ENCODE measurements at places on chromosomes 4 and X.
A peak's percentile ranks its signal among the peaks of the same experiment; 100 is the strongest.

DNA sequence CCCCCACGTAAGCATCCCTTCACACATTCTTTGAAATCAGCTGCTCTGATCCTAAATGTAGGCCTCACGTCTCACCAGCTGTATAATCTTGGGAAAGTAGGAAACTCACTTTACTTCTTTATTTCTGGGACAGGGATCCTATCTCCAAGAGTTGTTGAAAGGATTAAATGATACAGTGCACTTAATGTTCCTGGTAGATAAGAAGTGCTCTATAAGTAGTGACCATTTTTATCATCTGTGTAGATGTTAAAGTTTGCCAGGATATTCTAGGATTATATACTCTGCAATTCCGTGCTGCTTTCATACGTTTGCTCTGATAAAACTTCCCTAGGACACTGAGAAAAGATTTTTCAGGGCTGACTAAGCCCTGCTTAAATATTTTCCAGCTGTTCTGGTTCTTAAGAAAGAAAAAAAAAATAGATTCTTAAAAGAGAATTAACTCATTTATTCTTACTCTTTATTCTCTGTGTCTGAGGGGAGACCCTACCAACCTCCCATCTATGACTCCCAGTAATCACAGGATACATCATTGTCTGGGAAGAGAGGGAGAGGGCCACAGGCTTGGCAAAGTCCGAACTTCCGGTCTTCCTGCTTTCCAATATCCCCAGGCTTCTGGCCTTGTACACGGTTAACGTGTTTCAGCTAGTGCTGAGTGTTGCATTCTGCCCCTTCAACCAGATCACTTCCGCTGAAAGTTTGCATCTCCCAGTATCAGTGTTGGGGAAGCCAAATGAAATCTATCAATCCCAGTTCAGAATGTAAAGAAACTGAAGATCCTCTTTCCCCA is 269.2 kb downstream of the TRIML1 start:
- DNase-seq: no peak

- DNase-seq: no peak
Observed at GRCh38 chr4:36432586-36432985, 151.2 kb downstream of the DTHD1 start.

DNA sequence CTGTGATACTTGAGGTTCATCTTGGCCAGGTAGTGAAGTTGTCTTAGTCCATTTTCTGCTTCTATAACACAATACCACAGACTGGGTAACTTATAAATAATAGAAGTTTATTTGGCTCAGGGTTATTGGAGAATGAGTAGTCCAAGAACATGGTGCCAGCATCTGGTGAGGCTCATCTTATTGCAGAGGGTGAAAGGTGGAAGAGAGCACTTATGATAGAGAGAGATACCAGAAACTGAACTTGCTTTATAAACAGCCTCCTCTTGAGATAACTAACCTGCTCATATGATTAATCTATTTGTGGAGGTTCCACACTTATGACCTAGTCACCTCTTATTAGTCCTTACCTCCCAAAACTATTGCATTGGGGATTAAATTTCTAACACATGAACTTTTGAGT is 1.6 kb downstream of the C4orf51 start:
- DNase-seq: no peak

DNA sequence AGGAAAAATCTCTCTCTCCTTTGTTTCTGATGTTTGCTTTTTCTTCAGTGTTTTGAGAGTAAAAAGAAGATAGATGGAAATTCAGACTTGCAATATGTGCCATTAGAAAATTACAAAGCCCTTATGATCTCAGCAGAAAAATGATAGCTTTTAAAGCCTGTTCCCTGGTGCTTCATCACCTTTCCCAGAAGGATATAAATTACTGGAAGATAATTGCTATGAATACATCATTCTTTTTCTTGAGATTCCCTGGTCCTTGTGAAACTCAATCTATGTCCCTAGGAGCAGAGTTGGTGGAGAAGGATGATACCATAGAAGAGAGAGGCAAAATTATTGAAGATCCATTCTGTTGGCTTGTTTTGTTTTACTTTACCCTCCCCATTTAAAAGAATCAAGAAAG is 86.5 kb downstream of the GLRA3 start:
- DNase-seq: no peak

DNA sequence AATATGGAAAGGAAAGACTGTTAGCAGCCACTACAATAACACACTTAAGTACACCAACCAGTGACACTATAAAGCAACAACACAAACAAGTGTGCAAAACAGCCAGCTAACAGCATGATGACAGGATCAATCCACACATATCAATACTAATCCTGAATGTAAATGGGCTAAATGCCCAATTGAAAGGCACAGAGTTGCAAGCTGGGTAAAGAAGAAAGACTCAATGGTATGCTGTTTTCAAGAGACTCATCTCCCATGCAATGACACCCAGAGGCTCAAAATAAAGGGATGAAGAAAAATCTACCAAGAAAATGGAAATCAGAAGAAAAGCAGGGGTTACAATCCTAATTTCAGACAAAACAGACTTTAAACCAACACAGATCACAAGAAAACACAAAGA is 94.2 kb upstream of the ENPEP start:
- no peak for DNase-seq

GRCh38 chr4:138910195-138910913 is 105.2 kb upstream of the NOCT start:
- no peak for DNase-seq

- DNase-seq: no peak
Observed at GRCh38 chr4:77037736-77038135, 38.1 kb downstream of the CCNI start.

GRCh38 chr4:183173580-183174526 is 74.8 kb downstream of the WWC2 start:
- no peak for DNase-seq

GRCh38 chrX:25721564-25721963 is 416.6 kb upstream of the MAGEB18 start:
- no peak for DNase-seq

DNA sequence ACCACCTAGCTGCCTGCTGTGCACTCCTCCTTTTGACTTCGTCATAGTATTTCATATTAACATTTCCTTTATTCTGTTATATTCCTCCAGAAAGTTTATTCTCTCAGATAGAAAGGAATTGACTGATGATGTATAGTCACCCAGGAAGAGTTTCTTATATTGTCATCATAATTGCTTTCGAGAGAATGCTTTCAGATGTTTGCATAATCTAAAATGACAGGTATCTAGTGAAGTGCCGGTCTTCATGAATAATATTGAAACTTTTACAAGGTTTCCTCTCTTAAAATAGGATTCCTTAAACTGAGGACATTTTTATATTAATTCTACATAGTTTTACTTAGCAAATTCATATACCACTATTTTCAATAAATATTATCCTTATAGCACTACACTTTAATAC is 10.1 kb downstream of the SEC24D start:
- no peak for DNase-seq

DNA sequence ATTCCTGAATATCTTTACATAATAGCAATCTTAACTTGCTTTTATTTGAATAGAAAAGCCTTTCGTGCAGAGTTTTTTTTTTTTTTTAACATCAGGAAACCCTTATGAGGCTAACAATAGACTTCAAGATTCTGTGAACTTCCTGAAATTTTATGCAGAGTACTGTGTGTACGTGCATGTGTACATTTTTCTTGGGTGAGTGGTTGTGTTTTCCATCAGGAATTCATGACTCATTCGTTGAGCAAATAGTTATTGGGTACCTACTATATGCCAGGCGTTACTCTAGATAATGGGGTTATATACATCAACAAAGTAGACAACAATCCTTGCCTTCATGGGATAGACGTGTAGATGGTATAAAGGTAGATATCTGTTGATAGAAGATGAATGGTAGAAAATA is 59.1 kb downstream of the MRPL1 start:
- no peak for DNase-seq

- no peak for DNase-seq
Observed at GRCh38 chr4:147528054-147528453, 47.2 kb downstream of the EDNRA start.

DNA sequence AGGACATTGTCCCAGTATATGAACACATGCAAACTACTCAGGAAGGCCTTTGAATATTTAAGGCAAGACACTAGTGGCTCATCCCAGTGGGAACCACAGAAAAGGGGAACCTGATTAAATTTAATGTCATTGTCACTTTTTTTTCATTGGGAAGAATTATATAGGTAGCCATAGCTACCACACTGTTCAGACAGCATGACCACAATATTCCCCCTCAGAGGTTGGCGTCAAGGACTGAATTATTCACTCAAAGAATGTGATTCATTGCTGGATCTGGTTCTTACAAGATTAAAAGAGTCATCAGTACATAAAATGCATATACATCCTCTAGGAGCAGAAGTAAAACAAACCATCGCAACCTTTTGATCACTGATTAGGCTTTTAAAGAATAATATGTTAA is 92.0 kb upstream of the SMARCAD1 start:
- no peak for DNase-seq

GRCh38 chr4:40193016-40193571 is 3.7 kb upstream of the RHOH start:
- no peak for DNase-seq

DNA sequence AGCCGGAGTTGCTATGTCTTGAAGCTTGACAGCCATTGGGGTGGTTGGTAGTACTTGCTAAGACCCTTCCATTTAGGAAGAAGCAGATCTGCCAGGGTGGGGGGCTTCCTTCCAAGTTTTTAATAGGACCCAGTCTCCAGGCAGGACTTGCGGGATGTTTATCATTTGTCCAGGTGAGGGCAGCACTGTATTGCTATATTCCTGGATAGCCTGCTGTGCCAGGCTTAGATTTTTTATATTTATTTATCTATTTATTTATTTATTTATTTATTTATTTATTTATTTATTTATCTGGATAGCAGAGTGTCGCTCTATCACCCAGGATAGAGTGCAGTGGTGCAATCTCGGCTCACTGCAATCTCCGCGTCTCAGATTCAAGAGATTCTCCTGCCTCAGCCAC is 87.4 kb upstream of the CT45A1 start:
- DNase-seq: no peak

DNA sequence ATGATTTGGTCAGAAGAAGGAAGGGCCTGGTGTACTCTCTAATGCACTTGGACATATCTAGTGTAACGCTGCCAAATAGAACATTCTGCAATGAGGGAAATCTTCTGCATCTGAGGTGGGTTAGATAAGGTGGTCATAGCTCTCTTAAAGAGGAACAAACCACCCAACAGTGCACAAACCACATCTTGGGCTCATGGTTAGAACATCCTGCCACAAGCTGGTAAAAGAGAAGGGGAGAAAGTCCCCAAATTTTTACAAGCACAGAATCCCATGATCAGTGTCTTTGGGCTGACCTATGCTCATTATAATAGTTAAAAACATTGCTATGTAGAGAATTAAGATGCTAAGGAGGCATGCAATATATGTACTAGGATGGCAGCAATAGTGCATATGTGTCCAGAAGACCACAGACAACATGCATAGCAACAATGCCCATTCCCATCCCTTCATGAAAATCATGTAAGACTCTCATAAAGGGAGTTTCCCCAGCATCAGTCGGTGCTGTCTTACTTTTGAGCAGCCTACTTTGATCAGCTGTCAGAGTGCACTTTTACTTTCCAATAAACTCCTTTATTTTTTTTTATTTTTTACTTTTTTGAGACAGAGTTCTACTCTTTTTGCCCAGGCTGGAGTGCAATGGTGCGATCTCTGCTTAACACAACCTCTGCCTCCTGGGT is 99.7 kb upstream of the SLC7A11 start:
- DNase-seq: no peak

DNA sequence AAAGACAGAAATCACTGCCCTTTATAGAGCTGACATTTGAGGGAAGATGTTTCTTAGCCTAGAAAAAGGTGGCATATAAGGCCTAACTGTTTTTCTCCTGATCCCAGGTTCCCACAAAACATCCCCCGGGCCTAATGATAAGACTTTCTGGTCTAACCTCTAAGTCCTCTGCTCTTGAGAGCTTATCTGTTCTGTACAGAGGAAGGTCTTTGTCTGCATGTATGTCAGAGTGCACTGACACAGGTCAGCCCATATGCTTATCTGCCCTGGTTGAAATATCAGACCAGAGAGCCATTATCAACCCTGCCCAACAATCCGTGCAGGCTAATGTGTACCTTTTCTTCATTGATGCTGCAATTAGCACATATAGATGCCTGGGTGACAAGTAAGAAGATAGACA is 76.2 kb downstream of the ARHGEF9 start:
- no peak for DNase-seq

DNA sequence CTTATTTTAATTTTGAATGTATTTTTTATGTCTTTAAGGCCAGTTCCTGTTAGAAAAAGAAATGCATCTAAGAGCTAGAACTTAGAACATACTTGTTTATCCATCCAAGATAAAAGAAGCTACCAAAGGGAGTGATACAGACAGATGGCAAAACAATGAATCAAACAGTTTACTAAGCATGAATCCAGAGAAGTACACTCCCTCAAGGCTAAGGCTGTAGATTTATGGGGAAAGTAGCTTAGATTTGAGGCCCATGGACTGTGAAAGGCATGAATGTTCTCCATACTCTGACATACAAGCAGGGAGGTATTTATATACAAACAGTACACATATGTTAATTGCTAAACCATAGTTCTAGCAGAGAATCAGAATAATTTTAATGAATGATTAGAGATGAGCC is 255.3 kb upstream of the NRK start:
- no peak for DNase-seq

DNA sequence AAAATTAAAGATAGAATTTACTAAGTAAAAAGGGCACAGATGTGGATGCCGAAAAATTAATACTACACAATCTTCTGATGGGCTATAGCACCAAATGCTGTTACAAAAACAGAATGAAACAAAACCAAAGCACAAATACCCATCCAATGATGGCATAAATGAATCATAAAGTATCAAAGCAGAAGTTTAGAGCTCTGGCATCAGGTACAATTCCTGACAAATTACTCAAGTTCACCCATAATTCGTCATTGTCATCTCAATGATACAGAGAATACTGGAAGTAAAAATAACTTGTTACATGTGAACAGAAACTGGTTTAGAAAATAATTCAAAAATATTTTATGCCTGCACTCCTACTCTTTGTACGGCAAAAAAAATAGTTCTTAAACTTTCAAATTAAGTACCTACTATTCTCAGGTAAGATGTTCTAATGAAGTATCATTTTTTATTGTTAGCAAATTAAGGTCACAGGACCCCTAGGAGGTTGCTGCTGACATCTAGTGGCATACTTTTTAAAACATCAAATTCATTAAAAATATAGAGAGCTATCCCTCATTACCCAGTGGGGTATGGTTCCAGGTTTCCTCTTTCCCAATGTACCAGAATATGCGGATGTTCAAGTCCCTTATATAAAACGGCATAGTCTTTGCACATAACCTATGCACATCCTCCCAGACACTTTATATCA is 126.1 kb downstream of the INPP4B start:
- no peak for DNase-seq

DNA sequence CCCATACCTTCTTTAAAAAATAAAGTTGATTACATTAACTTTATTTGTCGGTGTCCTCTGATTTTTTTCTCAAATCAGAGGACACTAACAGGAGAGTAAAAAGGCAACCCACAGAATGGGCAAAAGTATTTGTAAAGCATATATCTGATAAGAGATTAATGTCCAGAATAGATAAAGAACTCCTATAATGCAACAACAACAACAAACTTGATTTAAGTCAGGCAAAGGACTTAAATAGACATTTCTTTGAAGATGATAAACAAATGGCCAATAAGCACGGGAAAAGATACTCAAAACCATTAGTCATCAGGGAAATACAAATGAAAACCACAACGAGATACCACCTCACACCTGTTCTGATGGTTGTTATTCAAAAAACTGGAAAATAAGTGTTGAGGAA is 28.7 kb downstream of the DOCK11 start:
- DNase-seq: no peak

- peak; percentile 9 for DNase-seq
Observed at GRCh38 chr4:866761-867390, 40.9 kb upstream of the CPLX1 start.
